ENCODE measurements at places on chromosomes 1 and 21. TPM values are rescaled to one million over a fixed set of nuclear protein-coding genes. Genes with fewer than 3 reads are reported as not detected.

ATP8B2 gene
- total RNA-seq = 25.1 TPM

SYNC gene
- 20.2 TPM for total RNA-seq

MXRA8 gene
- 38.8 TPM for total RNA-seq

AIRE gene
- 0.14 TPM for total RNA-seq

SHISAL2A gene
- not detected for total RNA-seq

SLAMF7 gene
- 0.51 TPM for total RNA-seq

SPRR1B gene
- not detected for total RNA-seq

UBAP2L gene
- 103 TPM for total RNA-seq

DCDC2B gene
- not detected for total RNA-seq

C1orf74 gene
- total RNA-seq = 2.6 TPM

S100A9 gene
- 131 TPM for total RNA-seq

GREM2 gene
- total RNA-seq = not detected

EEIG2 gene
- total RNA-seq = 5.0 TPM

TAS1R2 gene
- not detected for total RNA-seq

EMC1 gene
- 31.3 TPM for total RNA-seq

ADGRL2 gene
- 55.4 TPM for total RNA-seq

NTPCR gene
- total RNA-seq = 57.6 TPM

DISP3 gene
- 0.06 TPM for total RNA-seq

DNAH14 gene
- total RNA-seq = 8.0 TPM

CD5L gene
- total RNA-seq = not detected

L1TD1 gene
- 0.09 TPM for total RNA-seq

C1orf53 gene
- total RNA-seq = 7.5 TPM

CRABP2 gene
- 1.6 TPM for total RNA-seq

IGSF9 gene
- 0.17 TPM for total RNA-seq

CC2D1B gene
- 17.4 TPM for total RNA-seq

OLIG1 gene
- total RNA-seq = not detected

SLC22A15 gene
- 4.5 TPM for total RNA-seq

MEX3A gene
- 0.18 TPM for total RNA-seq

AMY2A gene
- total RNA-seq = not detected

GNAT2 gene
- not detected for total RNA-seq

OR2G6 gene
- not detected for total RNA-seq

SLAMF9 gene
- not detected for total RNA-seq

GBP2 gene
- 18.9 TPM for total RNA-seq

HCN3 gene
- 1.2 TPM for total RNA-seq

TLCD4 gene
- total RNA-seq = 70.0 TPM

TNFRSF1B gene
- 18.5 TPM for total RNA-seq

OR2M3 gene
- total RNA-seq = not detected

OLFM3 gene
- total RNA-seq = not detected

S100A2 gene
- 1.2 TPM for total RNA-seq

FASLG gene
- 0.12 TPM for total RNA-seq

RGS7 gene
- total RNA-seq = not detected

A3GALT2 gene
- total RNA-seq = not detected
